Stimulated activated CD8-positive, alpha-beta memory T cell treated with anti-CD3 and anti-CD28 coated beads, Interleukin-7, amount 100 ng/mL, for 24 hours (primary cell): ENCODE measurements at places on chromosomes 3 and 15.

- DNase-seq, result no peak
These were observed at the start of gene KCNMB2 for GRCh38 chr3:178536211-178537079. TSS of gene KCNMB2 (plus strand) at chr3:178536436.

DNA sequence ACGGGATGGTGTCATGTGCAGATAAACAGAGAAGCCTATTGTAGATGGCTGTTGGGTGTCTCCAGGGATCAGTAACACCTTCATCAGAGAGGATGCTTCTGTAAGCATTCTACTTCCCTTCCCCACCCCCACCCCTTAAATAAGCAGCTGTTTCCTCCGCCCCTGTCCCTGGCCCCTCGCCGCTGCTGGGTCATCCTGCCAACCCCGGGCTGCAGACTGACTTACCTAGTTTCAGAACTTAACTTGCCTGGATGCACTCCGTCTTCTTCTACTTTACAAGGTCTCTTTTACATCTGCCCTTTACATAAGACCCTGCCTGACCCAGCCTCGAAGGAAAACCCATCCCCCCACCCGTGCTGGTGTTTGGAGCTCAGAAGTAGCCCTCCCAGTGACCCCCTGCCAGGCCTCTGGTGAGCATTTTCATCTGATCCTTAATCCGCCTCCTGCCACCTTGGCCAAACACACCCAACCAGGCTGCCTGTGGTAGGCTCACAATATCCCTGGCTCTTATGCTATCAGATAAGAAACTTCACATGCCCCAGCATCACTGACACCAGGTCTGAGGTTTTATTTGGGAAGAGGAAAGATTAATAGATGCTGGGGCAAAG lies 103.0 kb upstream of the HES1 start:
- no peak for DNase-seq

GRCh38 chr3:146967783-146968182 lies 362.6 kb upstream of the PLSCR5 start:
- no peak for DNase-seq

GRCh38 chr3:10443272-10444109 lies 61.9 kb downstream of the ATP2B2 start:
- no peak for DNase-seq

- DNase-seq, result no peak
These were observed 186.7 kb downstream of the NFKBIZ start for GRCh38 chr3:102036017-102036416.

DNA sequence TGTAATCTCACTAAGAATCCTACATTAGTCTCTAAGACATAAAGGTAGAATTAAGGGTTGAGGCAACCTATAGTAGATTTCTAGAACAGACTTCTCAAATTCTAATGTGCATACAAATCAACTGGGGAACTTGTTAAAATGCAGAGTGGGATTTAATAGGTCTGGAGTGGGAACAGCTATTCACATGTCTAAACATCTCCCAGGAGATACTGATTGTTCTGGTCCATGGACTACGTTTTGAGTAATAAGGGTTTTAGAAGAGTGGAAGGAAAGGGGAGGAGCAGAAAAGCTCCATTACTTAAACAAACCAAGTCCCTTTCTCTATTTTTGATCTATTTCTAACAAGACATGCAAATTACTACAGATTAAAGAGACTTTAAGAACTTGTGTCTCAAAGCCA lies 524.8 kb downstream of the TUSC7 start:
- DNase-seq, result no peak

DNA sequence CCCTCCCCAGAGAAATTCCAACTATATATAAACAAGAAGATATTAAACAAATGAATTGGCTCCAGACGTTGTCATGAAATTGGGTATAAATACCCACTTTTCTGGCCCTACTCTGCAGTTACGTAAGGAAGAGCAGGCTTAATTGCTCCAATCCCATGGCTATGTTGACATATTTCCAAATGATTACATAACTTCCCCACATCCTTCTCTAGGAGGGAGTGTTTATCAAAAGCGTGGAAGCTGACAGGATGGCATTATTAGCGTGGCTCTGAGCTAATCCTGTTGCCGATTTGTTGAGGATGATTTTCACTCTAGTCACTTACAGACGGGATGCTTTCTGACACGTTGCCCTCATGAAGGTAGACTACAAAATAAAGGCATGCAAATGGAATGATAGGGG lies 347.5 kb upstream of the TMCO5A start:
- DNase-seq, result no peak

DNA sequence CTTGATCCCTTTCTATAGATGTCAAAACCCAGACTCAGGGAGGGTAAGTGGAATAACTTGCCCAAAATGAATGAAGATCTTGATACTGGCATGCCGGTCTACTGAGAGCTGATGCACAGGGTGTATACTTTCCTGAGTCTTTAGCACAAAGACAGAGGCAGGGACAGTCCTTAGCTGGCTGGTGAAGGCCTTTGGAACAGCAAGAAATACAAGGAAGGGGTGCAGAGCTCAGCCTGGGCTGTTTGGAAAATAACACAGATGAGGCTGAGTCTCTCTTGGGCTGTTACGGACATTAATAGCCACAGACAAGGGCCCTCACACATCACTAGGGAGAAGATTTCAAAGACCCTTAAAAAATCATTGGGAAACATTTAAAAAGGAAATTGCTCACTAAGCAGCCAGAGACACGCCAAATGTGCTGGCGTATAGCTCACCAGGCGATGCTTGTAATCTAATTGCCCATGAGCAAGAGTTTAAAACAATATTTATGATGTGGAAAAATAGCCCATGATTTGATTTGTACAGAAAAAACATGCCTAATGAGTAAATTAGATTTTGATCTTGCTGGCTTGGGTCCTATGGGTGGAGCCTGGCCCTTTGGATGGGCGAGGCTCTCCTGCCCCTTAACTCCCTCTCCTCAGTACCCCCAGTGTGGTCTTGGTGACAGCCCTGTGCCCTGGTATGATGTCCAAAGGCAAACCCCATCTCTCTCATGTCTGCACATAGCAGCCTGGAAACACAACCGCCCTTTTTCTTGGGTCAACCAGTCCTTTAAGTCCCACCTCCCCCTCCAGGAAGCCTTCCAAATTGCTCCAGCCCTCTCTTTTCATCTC lies 81.8 kb upstream of the MRPS22 start:
- DNase-seq, result no peak

GRCh38 chr15:94064676-94065313 lies 166.6 kb upstream of the MCTP2 start:
- DNase-seq, result no peak

DNA sequence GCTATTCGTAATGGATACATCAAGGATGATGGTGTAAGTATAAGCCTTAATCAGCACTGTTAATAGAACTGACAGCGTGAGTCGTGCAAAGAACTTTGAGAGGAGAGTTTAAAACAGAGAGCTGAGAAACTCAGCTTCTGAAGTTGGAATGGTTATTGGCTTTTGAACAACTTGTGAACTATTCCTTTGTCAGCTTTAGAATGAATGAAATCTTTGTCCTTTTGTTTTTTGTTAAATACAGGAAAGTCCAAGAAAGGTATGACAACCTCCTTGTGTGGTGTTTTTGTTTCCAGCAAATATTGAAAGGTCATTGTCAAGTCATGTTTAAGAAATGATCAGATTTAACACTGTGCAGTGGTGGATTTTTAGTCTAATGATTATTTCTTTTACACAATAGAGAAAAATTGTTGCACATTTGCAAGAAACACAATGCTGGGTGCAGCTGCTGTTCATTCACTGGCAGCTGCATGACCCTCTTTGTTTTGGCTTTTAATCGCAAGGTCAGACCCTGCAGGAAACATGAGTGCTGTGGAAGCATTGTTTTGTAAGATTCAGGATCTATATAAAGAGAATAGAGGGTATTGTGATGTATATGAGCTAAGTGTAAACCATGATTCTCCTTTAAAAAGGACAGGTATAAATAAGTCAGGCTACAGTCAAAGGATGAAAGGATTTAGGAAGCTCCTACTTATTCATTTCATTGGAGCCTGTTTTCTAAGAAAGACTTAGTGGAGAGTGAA lies 21.7 kb upstream of the ABHD10 start:
- no peak for DNase-seq

DNA sequence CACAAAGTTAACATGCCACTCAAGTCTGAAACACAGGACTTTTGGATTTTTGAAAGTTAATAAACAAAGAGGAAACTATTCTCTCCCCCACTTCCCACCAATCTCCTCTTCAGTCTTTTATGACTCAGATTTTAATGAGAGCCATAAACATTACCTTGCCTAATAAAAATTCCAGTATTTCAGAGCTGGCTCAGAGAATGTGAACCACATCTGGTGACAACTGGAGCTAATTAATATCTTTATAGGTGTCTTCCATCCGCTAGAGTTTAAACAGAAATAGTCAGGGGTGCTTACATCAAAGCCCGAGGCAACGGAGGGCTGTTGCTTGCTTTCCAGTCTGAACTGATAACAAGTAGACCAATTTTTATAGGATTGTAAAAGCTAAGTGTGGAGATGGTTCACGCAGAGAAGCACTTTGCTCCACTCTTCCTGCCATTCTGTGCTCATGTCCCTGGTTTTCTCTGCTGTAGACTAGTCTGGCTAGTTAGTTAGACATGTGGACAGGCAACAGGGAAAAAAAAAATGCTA lies 363.6 kb downstream of the NR2F2 start:
- no peak for DNase-seq

DNA sequence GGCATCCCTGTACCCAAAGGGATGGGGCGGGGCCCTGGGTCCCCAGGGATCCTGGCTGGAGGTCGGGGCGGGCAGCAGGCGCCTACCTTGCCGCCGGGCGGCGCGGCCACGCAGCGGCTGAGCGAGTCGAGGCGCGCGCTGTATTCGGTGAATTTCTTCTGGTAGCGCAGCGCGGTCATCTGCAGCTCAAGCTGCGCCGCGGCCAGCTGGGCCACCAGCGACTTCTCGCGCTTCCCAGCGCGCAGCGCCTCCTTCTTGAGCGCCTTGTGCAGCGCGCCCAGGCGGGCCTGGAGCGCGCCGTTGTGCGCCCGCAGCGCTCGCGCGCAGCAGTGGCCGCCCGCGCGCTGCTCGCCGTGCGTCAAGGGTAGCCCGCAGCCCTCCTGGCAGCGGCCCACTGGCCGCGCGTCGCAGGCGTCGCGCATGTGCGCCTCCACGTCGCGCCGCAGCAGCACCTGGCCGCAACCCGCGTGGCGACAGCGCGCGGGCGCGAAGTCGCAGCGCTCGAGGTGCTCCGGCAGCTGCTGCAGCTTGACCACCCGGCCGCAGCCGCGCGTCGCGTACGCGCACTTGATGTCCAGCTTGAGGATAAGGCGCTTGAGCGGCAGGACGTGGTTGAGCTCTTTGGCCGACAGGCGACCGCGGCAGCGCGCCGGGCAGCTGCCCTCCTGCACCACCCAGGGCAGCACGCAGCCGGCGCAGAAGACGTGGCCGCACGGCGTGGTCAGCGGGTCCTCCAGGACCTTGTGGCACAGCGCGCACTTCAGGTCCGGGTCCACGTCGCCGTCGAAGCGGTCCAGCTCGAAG lies 522 bp downstream of the PDZRN3 start:
- DNase-seq, result no peak

GRCh38 chr15:90465140-90465929 lies 64.4 kb upstream of the CRTC3 start:
- no peak for DNase-seq

DNA sequence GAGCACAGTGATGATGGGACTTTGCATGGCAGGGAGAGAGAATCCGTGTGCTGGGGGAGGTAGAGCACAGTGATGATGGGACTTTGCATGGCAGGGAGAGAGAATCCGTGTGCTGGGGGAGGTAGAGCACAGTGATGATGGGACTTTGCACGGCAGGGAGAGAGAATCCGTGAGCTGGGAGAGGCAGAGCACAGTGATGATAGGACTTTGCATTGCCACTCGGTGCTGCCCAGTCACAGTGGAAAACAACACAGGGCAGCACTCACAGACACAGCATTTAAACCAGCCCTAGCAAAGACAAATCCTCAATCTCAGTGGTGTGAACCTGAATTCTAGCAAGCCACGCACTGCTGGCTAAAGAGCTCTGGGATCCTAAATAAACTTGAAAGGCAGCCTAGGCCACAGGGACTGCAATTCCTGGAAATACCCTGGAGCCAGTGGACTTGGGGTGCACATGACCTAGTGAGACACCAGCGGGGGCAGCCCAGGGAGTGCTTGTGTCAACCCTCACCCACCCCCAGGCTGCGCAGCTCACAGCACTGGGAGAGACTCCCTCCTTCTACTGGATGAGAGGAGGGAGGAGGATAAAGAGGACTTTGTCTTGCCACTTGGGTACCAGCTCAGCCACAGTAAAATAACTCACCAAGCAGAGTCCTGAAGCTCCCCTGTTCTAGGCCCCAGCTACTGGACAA lies 23.4 kb upstream of the TNK2 start:
- DNase-seq, result no peak

- no peak for DNase-seq
These were observed 59.0 kb upstream of the PLCL2 start for GRCh38 chr3:16825617-16826204.

- DNase-seq, result no peak
These were observed 1.7 kb downstream of the PKM start for GRCh38 chr15:72229076-72229946.

GRCh38 chr3:190305406-190305805 lies 16.8 kb downstream of the CLDN1 start:
- DNase-seq, result no peak

GRCh38 chr3:65761446-65762234 lies 277.1 kb downstream of the MAGI1 start:
- DNase-seq, result no peak

DNA sequence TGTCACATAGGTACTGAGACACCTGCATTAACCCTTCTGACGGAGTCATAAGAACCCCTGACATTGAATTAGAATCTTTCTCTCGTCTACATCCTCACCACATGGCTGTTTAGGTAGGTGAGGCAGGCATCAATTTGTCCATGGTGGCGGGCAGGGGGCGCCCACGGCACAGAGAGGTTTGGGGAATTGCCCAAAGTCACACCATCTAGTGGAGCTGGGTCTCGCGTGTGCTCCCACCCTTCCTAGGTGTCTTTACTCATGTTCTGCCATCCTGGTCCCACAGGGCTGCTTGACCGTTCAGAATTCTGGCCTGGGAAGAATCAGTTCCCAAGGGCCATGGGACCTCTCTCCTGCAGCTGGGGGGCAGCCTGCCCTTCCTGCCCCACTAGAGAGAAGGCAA lies 14.7 kb upstream of the DLL4 start:
- DNase-seq, result no peak

DNA sequence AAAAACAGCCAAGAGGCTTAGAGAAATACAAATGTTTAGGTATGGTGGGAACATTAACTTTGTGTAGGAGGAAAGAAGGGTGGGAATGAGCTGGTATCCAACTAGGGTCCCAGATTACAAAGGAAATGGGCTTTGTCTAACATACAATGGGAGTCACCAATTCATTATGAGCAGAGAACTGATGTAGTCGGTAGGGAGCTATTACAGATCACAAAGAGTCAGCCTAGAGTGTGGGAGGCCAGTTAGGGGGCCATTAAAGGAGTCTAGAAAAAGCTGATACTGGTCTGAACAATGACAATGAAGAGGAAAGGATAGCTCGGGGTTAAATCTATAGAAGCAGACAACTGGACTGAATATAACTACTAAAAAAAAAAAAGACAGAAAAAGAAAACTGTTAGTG lies 15.5 kb downstream of the ANO10 start:
- DNase-seq, result no peak

GRCh38 chr3:16313886-16314645 lies 49.1 kb downstream of the OXNAD1 start:
- no peak for DNase-seq
